NCI-H748 treated with DMSO at 0.1 percent for 48 hours (cell line): ENCODE measurements at places on chromosomes 5 and 9.

DNA sequence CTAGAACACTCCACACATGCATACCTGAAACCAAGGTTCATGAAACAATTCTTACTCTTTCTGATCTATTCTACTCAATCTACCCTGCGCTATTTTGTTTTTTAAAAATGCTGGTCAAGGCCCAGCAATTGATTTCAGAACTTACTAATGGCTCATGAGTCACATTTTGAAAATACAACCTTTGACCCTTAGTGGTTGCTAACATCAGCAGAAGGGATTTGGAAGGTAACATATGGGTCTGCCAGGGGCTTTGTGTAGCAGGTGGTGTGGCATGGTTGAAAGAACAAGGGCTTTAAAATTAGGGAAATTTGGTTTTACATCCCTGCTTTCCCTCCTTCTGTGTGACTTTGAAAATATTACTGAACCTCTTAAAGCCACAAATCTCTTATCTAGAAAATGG is 101.4 kb downstream of the ATG10 start:
- DNase-seq: no peak

- no peak for DNase-seq
Observed at GRCh38 chr5:147844846-147845245, 13.4 kb upstream of the SPINK1 start.

DNA sequence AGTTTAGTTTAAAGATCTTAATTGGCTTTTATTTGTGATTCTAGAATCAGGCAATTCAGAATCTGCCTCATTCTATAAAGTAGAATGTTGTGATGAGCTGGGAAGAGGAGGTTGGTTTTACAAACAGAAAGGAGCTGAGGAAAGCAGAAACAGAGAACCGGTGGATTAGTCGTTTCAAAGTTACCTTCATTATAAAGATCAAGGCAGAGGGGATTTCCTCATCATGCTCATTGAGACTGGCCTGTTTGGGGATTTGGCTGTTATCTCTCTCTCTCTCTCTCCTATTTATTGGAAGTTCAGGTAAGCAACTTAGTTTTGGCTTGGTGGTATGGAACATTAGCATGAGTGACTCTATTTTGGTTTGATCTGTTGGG is 134.0 kb downstream of the GCNT1 start:
- DNase-seq: no peak

- DNase-seq: no peak
Observed at GRCh38 chr5:9564752-9565151, 18.9 kb upstream of the SEMA5A start.
